ENCODE measurements at places on chromosomes 12 and 14.

DNA sequence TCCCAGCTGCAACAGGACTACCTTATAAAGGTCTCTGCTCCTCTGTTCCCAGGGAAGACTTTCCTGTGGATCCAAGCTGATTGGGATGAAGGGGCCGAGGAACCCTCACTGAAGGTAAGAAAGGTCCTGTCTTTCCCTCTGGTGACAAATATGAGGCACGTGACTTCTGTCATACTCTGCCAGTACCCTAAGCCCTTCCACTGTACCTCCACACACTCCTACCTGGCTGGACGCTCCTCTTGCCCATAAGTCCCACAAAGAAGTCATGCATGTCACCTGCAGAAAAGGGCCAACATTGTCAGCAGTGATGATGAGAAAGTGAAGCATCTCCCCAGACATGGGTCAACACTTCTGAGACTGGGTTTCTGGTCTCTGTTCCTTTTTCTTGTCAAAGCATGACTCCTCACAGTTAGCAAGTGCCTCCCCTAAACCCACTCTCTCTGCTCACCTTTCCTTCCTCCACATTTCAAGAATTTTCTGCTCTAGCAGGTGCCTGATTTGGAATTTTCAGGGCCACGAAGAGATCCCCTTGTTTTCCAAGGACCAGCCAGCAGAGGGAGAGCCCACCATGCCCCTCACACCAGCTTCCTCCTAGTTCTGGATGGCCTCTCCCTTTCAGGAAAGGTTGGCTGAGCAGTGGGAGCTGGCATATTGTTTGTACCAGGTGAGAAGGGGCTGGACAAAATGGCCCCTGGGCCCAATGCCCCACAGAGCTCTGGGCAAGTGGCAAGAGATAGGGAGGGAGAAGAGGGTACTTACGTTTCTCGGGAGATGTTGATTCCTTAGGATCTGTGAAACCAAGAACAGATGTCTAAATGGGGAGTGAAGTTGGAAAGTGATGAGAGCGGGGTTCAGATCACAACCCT lies 3.5 kb downstream of the TAC3 start:
- no peak for DNase-seq

DNA sequence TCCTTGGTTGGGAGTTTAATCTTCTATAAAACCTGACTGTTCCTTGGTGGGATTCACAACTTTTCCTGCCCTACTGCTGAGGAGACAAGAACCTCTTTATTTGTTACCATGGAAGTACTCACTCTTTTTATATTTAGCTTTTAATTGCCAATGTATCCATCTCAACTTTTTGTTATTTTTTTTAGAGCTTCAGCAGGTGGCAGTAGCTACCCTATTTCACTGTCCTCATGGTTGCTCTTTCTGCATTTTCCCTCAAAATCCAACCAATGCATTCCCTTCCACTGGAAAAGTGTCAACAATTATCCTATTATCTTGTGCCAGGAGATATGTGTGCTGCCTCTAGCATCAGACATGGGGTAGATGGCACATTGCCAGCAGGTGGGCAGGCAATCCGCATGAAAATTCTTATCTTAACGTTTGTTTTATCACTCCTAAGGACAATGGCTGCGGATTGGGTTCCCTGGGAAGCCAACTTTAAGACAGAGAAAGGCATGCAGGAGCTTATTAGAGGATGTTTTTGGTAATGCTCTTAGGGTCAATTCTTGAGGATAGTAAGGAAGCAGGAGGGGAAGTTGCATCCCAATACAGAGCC lies 406.4 kb downstream of the SNAPC1 start:
- DNase-seq: peak; percentile 62

DNA sequence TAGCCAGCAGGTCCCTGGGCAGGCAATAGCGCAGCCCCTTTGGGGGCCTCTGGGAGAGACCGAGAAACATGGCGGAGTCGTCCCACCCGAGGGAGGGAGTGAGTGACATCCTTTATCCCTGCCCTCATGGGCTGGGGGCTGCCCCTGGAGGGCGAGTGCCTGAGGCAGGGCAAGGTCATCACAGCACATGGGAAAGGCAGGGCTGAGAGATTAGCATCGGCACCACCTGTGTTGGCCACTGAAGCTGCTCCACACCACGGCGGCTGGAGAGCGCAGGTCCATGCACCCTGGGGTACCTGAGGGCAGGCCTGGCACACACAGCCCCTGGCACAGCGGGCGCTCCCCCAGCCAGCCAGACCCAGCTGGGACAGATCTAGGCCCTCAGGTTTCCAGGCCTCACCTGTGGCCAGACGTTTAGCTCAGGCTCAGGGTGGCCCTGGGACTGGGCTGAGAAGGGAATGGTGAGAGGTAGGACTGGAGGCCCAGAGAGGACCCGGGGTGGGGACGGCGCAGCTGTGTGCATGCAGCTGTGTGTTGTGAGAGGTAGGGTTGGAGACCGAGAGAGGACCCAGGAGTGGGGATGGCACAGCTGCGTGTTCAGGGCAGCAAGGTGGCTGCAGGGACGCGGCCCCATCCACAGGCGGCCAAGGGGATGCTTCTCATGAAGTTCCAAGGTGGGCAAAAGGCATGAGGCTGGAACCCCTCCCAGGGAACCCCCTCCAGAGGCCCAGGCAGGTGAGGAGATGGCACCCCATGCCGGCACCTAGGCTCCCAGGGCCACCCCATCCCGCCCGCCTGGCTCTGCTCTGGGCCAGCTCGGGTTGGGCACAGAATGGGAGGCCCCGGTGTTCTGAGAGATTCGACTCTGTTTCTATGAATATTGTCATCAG lies 74.1 kb downstream of the KIF26A start:
- DNase-seq: no peak

DNA sequence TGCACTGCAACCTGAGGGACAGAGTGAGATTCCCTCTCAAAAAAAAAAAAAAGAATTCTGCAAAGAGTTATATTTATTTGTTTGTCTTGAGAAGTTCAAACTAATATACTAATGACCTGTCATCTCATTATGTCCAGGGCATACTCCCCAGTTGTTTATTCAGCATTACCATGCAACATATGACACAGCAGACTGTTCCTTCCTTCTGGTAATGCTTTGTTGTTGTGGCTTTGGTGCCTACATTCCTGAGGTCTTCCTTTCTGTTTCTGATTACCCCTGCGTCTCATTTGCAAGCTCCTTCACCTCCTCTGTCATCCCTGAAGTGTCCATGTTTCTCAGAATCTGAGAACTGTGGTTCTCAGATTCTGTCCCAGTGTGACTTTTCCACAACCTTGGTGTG lies 55.3 kb downstream of the DERA start:
- no peak for DNase-seq

- no peak for DNase-seq
Measured at GRCh38 chr12:52123487-52124186, 44.1 kb downstream of the SMIM41 start.

- no peak for DNase-seq
Measured at GRCh38 chr14:69012256-69012953, 33.3 kb upstream of the ACTN1 start.

GRCh38 chr14:54356172-54356571 lies 40.6 kb upstream of the CDKN3 start:
- no peak for DNase-seq

DNA sequence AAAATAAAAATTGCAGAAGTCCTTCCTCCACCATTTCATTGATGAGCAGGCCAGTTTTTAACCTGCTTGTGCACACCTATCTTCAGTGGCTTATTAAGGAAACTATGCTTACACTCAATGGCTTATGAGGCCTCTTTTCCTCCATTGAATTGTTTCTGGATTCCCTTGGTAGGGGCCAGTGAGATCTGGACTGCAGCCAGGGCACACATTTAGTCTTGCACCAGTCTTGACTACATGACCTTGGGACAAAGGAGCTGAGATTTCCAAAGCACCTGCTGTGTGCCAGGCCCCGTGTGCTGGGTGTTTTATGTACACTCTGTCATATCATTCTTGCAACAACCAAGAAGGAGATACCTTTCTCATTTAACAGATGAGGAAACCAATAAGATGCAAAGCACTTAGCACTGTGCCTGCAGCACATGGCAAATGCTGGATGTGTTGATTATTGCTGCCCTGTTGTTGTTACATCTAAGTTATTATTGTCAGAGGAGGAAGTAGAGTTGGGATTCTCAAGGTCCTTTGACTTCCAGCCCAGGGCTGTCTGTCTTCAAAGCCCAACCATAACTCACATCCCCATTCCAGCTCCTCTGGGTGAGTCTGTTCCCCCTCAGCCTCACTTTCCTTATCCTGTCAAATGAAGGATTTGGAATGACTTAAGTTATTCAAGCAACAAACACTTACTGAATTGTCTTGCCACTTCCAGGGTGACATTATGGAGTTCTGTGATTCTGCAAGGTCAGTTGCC lies 31.6 kb upstream of the RIN3 start:
- no peak for DNase-seq

Measured in NCI-H1105 treated with DMSO at 0.1 percent for 48 hours (cell line).